H4 (cell line): ENCODE measurements at places on chromosomes 16 and 17. TPM values are rescaled to one million over a fixed set of nuclear protein-coding genes. Genes with fewer than 3 reads are reported as not detected.

Gene ZNF594
- total RNA-seq = 4.6 and 6.3 TPM in 2 replicates

Gene CCL7
- not detected in 2 replicates for total RNA-seq

Gene RNF112
- total RNA-seq = 0.15 and 1.4 TPM in 2 replicates

Gene TSNAXIP1
- 0.48 TPM in 1 of 2 replicates, not detected in the other for total RNA-seq

Gene KRT17
- total RNA-seq = 81.4 and 83.8 TPM in 2 replicates

Gene BIRC5
- 154 and 157 TPM in 2 replicates for total RNA-seq

Gene CCL11
- total RNA-seq = not detected in 2 replicates

Gene DDX19B
- total RNA-seq = 17.1 and 17.8 TPM in 2 replicates

Gene AANAT
- total RNA-seq = not detected in 2 replicates

Gene CCL1
- total RNA-seq = not detected in 2 replicates

Gene CA7
- not detected in 2 replicates for total RNA-seq

Gene MYH3
- 0.04 TPM in 1 of 2 replicates, not detected in the other for total RNA-seq

Gene CACNG5
- total RNA-seq = not detected in 2 replicates

Gene SLC5A2
- not detected in 2 replicates for total RNA-seq

Gene SLC38A8
- total RNA-seq = not detected in 2 replicates

Gene STX1B
- 0.04 TPM in 1 of 2 replicates, not detected in the other for total RNA-seq

GRCh38 chr17:26807024-26807423 is 486.9 kb upstream of the WSB1 start:
- no peak for DNase-seq

GRCh38 chr16:739560-740458 is 988 bp downstream of the CIAO3 start:
- no peak for DNase-seq

GRCh38 chr16:89811321-89811720 is 5.1 kb downstream of the FANCA start:
- no peak for DNase-seq

- no peak for DNase-seq
These were observed 347.9 kb downstream of the SEC14L1 start for GRCh38 chr17:77488531-77489238.

DNA sequence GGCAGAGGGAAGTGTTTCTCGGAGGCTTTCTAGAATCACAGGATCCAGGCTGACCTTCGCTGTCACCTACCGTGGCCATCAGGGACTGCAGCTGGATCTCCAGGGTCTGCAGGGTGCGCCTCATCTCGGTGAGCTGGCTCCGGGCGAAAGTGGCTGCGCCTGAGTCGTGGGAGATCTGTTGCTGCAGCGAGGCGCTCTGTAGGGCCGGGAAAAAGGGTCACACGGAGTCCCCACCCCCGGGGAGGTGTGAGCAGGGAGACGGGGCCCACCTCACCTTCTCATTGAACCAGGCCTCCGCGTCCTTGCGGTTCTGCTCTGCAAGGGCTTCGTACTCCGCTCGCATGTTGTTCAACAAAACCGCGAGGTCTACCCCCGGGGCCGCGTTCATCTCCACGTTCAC is 2.9 kb downstream of the KRT28 start:
- no peak for DNase-seq

- DNase-seq = no peak
These were observed 327.2 kb downstream of the SOX9 start for GRCh38 chr17:72448019-72448418.

- DNase-seq = no peak
These were observed 84.4 kb downstream of the OR1D5 start for GRCh38 chr17:2978991-2979390.

- no peak for DNase-seq
These were observed 8.3 kb downstream of the TEX2 start for GRCh38 chr17:64254755-64255154.

- DNase-seq = no peak
These were observed 111.2 kb upstream of the NLRP1 start for GRCh38 chr17:5695480-5695879.

- no peak for DNase-seq
These were observed 8.6 kb upstream of the NXPH3 start for GRCh38 chr17:49567104-49567521.

DNA sequence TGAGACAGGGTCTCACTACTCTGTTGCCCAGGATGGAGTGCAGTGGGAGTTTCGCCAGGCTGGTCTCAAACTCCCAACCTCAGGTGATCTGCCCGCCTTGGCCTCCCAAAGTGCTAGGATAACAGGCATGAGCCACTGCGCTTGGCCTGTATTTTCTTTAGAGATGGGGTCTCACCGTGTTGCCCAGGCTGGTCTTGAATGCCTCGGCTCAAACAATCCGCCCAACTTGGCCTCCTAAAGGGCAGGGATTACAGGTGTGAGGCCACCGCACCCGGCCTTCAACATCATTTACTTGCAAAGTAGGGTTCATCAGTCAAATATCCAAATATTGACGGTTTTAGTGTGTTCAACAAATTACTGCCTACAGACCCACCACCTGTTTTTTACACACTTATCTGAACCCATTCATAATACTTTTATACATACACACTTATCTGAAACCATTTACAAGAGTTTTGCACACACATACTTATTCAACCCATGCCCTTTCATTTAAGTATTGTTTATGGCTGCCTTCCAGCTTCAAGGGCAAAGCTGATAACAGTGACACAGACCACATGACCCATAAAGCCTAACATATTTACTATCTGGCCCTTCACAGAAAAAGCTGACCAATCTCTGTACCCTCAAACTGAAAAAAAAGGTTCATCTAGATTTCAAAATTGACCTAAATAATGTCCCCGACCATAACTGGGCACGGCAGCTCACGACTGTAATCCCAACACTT is 11.9 kb downstream of the TMEM170A start:
- DNase-seq = no peak

DNA sequence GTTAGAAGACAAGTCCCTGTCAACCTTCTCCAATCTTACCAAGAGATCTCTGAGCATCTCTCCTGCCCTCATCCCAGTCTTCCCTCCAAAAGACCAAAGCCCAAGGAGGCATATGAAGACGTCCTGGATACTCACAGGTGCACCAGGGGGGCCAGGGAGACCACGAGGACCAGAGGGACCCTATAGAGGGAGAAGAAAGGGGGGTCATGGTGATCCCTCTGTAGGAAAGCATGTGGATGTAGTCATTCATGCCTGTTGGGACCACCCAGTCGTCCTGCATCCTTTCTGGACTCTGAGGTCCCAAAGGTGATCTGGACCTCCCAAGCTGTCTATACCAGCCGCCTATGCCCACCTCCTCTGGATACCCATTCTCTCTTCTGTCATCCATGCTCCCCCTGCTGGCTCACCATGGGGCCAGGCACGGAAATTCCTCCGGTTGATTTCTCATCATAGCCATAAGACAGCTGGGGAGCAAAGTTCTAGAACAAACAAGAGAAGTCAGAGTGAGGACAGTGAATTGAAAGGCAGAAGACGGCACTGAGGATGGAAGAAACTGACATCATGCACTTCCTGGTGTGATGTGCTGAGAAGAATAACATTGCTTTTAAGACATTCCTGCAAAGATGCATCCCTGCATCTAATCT is 3.3 kb downstream of the COL1A1 start:
- DNase-seq = peak; percentile 65

DNA sequence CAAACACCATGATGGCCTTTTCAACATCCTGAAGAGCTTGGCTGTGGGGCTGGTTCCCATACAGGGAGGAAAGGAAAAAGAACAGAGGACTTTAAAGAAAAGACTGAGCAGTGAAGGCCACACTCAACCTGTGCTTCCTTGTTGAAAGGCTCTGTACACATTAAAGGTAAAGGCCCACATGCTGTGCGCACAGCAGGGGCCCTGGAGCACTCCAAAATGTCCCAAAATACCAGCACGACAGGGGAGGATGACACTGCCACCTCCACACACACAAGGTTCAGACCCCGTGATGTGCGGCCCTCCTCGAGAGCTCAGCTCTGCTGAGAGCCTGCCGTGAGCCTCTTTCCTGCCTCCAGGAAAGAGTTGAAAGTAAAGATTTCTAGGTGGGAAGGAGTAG is 36.5 kb downstream of the FANCA start:
- DNase-seq = no peak

DNA sequence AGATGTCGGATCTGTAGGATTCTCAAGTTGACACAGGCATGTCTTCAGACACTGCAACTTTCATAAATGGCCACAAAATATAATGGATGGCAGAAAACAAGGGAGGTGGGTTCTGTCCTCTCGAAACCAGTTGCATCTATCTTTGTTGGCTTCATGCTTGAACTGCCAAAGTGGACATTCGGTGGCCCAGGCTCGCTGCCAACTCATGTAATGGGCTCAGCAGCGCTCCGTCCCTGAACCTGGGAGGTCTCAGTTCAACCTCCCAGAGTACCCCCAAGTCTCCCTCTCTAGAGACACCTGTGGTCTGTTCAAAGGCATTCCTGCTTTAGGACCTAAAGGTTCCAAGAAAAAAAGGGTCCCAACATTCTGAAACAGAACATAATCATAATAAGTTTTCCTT is 71.9 kb downstream of the NXN start:
- no peak for DNase-seq

DNA sequence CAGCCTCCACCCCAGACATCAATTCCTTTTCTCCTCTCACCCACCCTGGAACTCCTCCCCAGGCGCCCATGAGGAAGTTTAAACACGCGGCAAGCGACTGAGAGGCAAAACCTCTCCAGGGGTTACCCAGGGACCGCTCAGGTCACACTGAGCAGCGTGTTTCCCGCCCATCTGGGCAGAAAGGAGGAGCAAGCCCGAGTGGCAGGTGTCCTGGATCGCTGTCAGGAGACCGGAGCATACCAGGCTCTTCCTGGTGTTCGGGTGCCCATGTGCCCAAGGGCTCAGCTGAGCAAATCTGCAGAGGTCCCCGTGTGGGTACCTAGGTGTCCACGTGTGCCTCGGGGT is 491 bp downstream of the SLC25A19 start:
- no peak for DNase-seq

GRCh38 chr17:57356719-57357391 is 100.5 kb downstream of the MSI2 start:
- no peak for DNase-seq

GRCh38 chr16:10305912-10306311 is 79.9 kb upstream of the ATF7IP2 start:
- DNase-seq = no peak

DNA sequence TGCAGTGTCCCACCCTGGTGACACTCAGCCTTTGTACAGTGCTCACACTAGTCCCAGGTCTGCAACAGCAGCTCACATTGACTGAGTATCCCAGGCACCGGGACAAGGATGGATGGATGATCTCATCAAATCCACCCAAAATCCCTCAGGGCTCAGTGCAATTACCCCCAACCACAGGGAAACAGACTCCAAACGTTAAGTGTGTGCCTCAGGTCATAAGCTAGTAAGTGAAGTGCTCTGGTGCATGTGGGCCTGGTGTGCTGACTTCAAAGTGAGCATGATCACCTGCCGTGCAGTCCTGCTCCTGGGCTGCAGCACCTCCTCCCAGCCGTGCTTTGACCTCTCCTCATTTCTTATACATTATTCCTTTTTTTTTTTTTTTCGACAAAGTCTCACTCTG is 31.2 kb upstream of the CD300E start:
- DNase-seq = no peak

DNA sequence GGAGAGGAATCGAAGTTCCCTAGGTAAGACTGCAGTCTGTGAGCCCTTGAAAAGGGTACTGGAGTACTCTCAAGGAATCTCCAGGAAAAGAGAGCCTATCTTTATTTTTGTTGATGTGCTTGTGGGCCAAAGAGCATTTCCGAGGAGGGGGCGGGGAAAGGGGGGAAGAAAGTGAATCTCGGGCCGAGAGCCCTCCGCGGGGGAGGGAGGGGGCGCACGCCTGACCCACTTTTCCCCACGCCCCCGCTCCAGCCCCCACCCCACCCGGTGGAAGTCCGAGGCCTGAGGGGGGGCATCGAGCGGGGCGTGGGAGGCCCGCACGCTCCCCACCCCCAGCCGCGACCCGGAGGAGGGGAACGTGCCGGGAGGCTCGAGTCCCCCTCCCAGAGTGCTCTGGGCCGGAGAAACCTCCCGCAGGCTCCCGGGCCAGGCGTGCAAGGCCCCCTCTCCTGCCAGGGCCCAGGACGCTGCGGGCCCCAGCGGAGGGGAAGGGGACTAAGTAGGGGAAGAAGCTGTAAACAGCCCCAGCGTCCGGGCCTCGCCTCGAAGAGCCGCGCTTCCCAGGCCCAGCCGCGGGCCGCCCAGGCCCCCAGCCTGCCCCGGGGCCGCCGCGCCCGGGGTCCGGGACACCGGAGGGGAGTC is 444 bp downstream of the HELZ start:
- DNase-seq = no peak
